ENCODE measurements at places on chromosomes 16 and 17.

DNA sequence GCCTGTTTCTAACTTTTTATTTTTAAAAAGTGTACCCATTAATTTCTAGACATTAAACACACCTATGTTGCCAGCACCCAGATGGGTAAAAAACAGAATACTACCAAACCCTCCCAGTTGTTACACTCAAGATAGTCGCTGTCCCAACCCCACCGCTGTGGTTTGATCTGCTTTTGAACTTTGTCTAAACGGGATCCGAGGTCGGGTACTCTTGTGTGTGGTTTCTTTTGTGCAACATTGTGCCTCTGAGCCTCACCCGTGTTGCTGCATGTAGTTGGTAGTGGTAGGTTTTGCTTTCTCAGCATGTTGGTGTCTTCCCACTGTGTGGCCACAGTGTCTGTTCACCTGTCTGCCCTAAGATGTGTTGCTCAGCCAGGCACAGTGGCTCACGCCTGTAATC is 4.3 kb downstream of the KLHL36 start:
- DNase-seq = no peak

GRCh38 chr17:75073618-75074047 is 14.1 kb upstream of the SLC16A5 start:
- peak; percentile 63 for DNase-seq

- DNase-seq = peak; percentile 31
Measured at GRCh38 chr16:76947749-76948148, 243.2 kb upstream of the MON1B start.

DNA sequence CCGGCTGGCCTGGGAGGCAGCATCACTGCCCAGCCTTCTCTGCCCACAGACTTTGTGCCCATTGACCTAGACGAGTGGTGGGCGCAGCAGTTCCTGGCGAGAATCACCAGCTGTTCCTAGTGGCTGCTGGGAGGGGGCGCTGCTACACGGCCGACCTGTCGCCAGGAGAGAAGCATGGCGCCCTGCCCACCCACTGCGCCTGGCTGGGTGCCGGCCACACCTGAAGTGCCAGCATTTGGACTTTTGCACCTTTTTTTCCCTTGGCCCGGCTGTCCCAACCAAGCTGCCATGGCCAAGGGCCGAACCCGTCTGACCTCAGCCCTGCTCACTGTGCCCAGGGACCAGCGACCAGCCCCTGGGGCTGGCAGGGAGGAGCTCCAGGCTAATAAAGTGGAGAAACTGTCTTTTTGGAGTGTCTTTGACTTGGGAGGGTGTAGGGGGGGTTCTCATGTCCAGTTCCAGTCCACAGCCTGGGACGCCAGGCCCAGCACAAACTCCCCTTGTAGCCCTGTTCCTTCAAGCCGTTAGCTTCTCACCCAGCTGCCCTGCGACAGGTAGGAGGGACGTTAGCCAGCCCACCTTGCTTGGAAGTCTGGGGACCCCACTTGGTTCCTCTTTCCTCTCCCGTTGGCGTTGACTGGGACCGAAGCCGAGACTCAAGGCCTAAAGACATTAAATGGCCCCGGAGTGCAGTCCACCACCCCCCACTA is 939 bp upstream of the WDR90 start:
- DNase-seq = peak; percentile 20

- DNase-seq = no peak
Measured at GRCh38 chr16:1080801-1081733, 8.5 kb downstream of the SSTR5 start.

GRCh38 chr17:77657839-77658238 is 300.7 kb upstream of the TNRC6C start:
- no peak for DNase-seq

DNA sequence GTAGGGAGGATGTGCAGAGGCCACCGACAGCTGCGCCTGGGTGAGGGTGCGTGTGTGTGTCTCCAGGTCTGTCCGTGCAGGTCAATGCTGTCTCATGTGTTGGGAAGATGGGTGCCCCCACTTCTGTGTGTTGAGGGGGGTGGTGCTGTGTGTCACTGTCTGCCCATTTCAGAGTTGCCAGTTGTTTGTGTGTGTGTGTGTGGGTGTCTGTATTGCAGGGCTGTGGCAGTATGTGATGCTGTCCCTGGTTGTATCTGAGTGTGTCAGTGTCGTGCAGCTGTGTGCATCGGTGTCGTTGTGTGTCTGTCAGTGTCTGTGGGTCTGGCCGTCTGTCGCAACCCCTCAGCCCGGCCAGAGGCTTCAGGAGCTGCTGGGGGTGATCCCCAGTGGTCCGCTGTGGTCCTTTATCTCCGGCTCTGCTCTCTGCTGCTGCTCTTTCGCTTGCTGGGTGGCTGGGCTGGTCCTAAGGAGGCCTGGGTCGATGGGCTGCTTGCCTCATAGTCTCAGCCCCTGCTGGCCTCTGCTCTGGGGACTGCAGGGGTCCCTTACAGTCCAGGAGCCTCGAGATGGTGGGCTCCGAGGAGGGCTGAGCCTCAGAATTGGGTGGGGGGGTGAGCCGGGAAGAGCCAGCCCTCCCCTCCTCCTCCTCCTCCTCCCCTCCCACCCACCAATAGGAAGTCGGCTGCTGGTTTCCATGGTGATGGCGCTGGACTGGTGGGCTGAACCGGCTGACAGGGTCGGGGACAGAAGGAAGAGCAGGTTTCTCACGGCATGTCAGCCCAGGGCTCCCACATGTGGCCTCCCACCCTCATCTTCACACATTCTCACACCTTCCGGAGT is at the start of gene TSPOAP1:
TSS of gene TSPOAP1 (minus strand) at position 601 of the 840 bp plus-strand sequence. CDS start 875 bp downstream, outside the sequence.
- DNase-seq = peak; percentile 48

GRCh38 chr16:87538594-87538993 is 45.8 kb upstream of the ZCCHC14 start:
- peak; percentile 15 for DNase-seq

DNA sequence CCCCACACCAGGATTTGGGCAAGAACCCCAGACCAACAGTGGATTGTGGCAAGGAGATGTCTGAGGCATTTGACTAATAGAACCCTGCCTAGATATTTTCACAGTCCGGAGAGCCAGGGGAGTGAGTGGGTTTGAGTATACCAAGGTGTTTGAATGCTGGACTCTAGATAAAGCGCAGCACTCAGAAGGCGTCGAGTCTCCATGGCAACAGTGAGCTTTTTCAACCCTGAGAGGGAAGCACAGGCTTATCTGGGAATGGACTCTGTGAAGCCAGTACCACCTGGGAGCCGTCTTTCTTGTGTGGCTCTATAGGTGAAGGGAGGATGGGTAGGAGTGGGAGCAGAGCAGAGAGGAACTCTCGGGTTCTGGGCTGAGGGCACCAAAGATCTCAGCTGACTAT is 147.0 kb downstream of the SHISA6 start:
- DNase-seq = no peak

DNA sequence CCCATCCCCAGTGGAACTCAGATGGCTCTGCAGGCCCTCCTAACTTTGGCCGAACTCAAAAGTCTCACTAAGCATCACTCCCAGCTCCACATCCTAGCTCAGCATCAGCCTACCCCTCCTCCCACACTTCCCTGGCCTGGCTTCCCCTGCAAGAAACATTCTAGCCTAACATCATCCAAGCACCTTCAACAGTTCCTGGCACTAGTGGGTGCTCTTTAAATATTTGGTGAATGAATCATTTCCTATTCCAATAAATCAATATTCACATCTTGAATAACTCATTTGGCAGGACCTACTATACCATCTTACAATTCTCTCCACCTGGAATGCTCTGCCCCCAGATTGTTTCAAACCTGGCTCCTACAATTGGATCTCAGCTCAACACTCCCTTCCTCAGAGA is 11.0 kb upstream of the BBS2 start:
- DNase-seq = peak; percentile 39

- DNase-seq = no peak
Measured at GRCh38 chr17:83198366-83199341, 119.2 kb downstream of the METRNL start.

GRCh38 chr16:27364493-27365141 is 37.4 kb upstream of the IL21R start:
- DNase-seq = no peak

- no peak for DNase-seq
Measured at GRCh38 chr16:703406-703805, 2.2 kb downstream of the FBXL16 start.

GRCh38 chr16:89906140-89907025 is 12.3 kb upstream of the MC1R start:
- no peak for DNase-seq

- DNase-seq = no peak
Measured at GRCh38 chr17:64024215-64024654, 3.8 kb upstream of the ICAM2 start.

DNA sequence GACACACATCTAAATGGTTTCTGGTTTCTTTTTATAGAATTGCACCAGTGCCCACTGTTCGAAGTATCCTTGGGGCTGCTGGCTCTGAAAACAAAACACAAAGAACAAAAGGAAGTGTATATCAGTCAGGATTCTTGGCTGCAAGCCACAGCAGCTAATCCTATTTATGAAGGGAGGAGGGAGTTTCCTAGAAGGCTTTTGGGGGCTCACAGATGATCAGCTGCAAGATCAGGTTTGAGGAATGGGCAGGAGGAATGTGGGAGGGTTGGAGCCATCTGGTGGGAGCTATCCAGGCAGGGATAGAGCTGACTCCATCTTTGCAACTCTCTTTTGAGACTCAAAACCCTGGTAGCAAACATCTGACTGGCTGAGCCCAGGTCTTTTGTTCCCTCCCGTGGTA is 118.3 kb upstream of the EEF2KMT start:
- no peak for DNase-seq

DNA sequence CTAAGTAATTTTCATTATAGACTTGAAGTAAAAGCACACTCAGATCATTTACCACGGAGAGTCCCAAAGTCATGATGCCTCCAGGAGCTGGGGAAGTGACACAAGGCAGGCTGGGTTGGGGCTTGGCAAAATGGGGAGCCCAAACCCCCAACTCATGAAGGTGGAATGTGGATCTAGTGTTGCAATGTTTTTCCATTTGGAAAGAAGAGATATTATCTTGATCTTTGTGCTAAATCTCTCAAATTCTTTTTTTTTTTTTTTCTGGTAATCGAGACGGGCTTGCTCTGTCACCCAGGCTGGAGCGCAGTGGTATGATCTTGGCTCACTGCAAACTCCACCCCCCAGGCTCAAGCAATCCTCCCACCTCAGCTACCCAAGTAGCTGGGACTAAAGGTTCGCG is 7.5 kb upstream of the KCNG4 start:
- no peak for DNase-seq

DNA sequence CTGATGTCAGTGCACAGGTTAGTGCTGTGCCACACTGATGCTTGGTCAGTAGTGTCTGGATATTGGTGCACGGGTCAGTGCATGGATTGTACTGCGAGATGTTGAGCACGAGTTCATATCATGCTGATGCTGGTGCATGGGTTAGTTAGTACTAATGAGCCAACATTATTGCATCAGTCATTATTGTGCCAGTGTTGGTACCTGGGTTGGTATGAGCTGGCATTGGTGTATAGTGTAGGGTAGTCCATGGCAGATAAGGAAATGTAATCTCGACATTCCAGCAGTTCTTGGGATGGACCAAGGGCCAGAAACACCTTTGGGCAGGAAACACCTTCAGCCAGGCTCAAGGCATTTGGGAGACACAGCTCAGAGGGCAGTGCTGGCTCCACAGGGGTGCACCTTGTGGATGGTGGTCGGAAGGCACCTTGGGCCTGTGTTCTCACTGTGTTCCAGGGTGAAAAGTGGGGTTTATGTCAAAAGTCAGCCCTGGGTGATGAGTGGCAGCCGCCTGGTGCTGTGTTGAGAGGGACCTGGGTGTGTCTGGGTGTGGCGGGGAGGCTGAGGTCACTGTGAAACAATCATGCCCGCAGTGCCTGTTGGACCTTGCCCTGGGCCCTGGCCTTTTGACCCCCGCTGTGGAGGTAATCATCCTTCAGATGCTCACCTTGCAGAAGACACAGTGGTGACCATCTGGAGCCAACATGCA is 100.7 kb upstream of the ZNF469 start:
- no peak for DNase-seq

GRCh38 chr16:47938272-47938671 is 217.5 kb downstream of the ABCC12 start:
- no peak for DNase-seq

DNA sequence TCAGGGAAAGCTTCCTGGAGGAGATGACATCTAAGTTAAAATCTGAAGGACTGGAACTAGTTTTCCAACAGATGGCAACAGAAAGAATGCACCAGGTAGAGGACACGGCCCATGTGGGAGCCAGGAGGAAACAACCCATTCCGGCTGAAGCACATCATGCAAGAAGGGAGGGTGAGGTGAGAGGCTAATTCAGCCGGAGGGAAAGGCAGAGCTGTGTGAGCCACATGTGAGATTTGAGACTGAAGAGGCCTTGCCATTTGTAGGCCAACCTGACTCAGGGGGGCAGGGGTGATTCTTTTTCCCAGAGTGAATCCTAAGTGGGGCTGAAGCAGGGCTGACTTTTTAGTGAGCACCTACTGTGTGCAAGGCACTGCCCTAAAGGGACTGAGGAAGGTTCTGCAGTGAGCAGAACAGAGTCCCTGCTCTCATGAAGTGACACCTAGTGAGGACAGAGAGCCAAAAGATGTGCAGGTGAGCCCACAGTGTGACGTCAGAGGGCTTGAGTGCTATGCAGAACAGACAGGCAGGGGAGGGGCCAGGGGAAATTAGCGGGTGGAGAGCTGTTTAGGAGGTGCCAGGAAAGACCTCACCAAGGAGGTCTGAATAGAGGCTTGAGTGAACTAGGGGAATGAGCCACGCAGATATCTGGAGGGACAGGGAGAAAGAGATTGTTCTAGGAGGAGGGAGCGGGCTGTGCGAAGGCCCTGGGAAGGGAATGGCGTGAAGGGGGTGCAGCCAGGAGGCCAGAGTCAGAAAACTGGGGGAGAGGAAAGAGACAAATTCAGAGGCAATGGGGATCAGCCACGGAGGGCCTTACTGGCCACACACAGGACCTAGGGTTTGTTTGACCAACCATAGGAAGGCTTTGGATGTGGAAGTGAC is 19.8 kb upstream of the IL21R start:
- no peak for DNase-seq

GRCh38 chr16:168424-168823 is 2.6 kb downstream of the HBM start:
- DNase-seq = no peak

GRCh38 chr17:57113656-57114055 is 28.6 kb downstream of the AKAP1 start:
- no peak for DNase-seq

GRCh38 chr16:82456683-82457082 is 170.1 kb upstream of the CDH13 start:
- DNase-seq = peak; percentile 51

GRCh38 chr17:36743130-36743529 is 141.7 kb downstream of the MRM1 start:
- DNase-seq = no peak

- DNase-seq = no peak
Measured at GRCh38 chr16:12327971-12328726, 351.6 kb downstream of the SNX29 start.

- no peak for DNase-seq
Measured at GRCh38 chr17:37147301-37147812, 198.6 kb downstream of the AATF start.

GRCh38 chr17:82674656-82675475 is 23.6 kb downstream of the RAB40B start:
- DNase-seq = no peak

DNA sequence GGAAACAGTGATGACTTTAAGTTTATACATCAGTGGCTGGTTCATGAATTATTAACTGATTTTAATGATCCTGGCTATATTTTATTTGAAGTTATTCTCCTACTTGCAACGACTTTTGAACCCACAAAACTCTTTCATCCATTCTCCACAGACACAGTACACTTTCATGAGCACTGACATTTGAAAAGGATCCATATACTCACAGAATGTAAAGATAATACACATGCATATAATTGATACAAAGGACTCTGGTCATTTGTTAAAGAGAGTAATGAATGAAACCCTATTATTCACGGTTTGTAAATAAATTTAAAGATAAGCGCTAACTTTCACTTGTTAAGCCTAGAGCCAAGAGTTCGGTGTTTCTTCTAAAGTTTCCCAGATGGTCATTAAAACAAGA is 3.3 kb downstream of the TOX3 start:
- no peak for DNase-seq

- no peak for DNase-seq
Measured at GRCh38 chr17:2610195-2611175, 17.0 kb downstream of the PAFAH1B1 start.

Measured in fibroblast of skin of right quadriceps (primary cell).